Naive B cell (primary cell): ENCODE measurements at places on chromosomes 6 and 20. TPM values are rescaled to one million over a fixed set of nuclear protein-coding genes. Genes with fewer than 3 reads are reported as not detected.

The BTN2A1 gene
- polyA plus RNA-seq, result 21.4 TPM

The FNDC1 gene
- not detected for polyA plus RNA-seq

GRCh38 chr6:152220786-152221185 lies 413.3 kb downstream of the ESR1 start:
- DNase-seq, result no peak
- H3K36me3 ChIP-seq, result peaks cover 59% of the 10 kb centered on the region
- no peaks in the 10 kb centered on the region for H3K4me1 ChIP-seq
- peak overlapping the region; percentile 60 for H3K27ac ChIP-seq
- no peaks in the 10 kb centered on the region for H3K27me3 ChIP-seq

DNA sequence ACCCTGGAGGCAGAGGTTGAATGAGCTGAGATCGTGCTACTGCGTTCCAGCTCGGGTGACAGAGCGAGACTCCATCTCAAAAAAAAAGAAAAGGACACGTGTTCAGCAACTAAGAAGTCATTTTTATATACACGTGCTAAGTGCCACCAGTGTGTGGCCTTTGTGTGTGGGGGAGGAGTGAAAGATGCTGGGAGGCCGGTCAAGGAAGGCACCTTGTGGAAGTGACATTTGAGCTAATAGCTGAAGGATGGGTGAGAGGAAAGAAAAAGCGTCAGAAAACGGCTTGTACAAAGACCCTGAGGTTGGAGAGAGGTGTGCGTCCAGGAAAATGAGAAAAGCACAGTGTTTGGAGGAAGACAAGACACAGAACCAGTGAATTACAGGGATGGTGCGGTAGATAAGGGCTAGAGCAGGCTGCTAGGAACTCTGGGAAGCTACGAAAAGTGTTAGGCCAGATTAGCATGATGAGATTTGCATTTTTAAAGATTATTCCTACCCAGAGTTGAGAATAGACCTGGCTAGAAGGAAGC lies 11.6 kb downstream of the RREB1 start:
- peaks cover 4% of the 10 kb centered on the region for H3K36me3 ChIP-seq
- no peak overlapping the region for H3K4me3 ChIP-seq
- DNase-seq, result no peak

The EPPIN gene
- polyA plus RNA-seq, result not detected

DNA sequence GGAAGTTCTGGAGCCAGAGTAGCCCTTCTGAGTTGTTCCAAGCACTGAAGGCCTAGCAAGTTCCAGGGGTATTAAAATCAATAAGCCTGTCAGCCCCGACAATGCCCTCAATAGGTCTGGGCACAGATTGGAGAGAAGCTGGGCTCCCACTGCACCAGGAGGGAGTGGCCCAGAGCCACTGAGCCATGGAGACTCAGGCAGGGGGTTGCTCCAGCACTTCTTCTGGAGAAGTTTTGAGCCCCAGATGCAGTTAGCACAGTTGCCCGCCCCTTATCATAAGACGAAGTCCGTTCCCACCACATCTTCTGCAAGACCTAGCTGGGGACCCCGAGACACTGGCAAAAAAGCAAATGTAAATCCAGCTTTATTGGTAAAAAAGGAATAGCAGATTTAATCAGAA lies 13.0 kb downstream of the DEFB132 start:
- H3K4me3 ChIP-seq, result no peak overlapping the region
- peaks cover 11% of the 10 kb centered on the region for H3K4me1 ChIP-seq
- no peak for DNase-seq
- H3K27me3 ChIP-seq, result no peaks in the 10 kb centered on the region
- H3K27ac ChIP-seq, result peak overlapping the region; percentile 42

DNA sequence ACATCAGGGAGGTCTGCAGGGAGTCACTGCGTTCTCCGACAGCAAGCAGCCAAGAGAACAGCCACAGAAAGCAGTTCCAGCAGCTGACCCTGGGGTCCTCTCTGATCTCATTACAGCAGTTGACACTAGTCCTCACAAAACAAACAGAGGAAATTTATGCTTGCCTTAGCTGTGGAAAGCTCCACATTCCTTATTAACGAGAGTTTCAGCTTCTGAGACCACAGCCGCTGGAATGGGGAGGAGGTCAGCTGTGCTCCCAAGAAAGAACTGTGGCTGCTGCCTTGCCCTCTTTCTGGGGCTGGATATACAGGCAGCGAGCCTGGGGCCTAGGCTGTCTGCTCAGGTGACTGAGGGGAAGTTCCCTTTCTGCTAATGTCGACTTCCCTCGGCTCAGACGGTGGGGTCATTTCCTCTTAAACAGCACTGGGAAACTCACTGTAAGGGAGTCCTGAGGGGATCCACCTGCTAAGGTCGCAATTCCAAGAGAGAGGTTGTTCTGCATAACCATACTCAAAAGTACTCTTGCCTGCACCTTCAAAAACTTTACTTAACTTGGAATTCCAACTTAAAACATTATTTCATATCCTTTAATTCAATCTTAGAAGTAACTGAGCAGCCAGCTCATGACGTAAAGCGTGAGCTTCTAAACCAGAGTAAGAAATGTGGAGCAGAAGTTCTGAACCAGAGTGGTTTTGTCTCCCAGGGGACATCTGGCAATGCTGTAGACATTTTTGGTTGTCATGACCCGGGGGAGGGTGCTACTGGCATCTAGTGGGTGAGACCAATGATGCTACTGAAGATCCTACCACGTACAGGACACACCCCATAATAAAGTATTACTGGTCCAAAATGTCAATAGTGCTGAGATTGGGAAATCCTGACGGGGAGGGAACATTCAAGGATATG lies 80.3 kb downstream of the BACH2 start:
- peak overlapping the region; percentile 77 for H3K4me3 ChIP-seq
- peaks cover 27% of the 10 kb centered on the region for H3K4me1 ChIP-seq
- H3K27ac ChIP-seq, result no peak overlapping the region
- H3K27me3 ChIP-seq, result no peaks in the 10 kb centered on the region
- H3K36me3 ChIP-seq, result peaks cover 6% of the 10 kb centered on the region

The LTB gene
- 2,160 TPM for polyA plus RNA-seq

- no peaks in the 10 kb centered on the region for H3K36me3 ChIP-seq
- no peak overlapping the region for H3K27ac ChIP-seq
- no peak overlapping the region for H3K4me3 ChIP-seq
- no peaks in the 10 kb centered on the region for H3K27me3 ChIP-seq
- no peaks in the 10 kb centered on the region for H3K4me1 ChIP-seq
- DNase-seq, result no peak
Observed at GRCh38 chr6:157806856-157807215, 16.2 kb upstream of the SNX9 start.

- H3K4me1 ChIP-seq, result peaks cover 5% of the 10 kb centered on the region
- no peak overlapping the region for H3K4me3 ChIP-seq
- no peaks in the 10 kb centered on the region for H3K27me3 ChIP-seq
- H3K36me3 ChIP-seq, result no peaks in the 10 kb centered on the region
Observed at GRCh38 chr20:53805895-53806384, 212.3 kb upstream of the ZNF217 start.

DNA sequence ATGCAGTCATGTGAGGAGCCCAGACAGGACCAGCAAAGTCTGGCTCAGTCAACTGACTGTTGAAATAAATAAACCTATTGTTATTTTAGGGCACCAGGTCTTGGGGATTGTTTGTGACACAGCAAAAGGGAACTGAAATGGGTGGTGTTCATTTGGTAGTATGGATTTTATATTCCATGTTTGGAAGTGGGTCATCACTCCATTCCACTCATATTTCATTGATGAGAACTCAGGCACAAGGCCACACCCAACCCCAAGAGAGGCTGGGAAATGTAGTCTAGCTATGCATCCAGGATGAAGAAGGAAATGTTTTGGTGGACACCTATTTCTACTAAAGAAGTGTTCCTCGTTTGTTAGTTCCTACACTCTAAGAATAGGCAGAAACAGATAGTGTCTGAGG lies 64.9 kb upstream of the BTBD3 start:
- no peaks in the 10 kb centered on the region for H3K27me3 ChIP-seq
- no peaks in the 10 kb centered on the region for H3K36me3 ChIP-seq
- DNase-seq, result no peak
- H3K4me3 ChIP-seq, result no peak overlapping the region
- no peaks in the 10 kb centered on the region for H3K4me1 ChIP-seq

The PGC gene
- not detected for polyA plus RNA-seq

The TINAG gene
- polyA plus RNA-seq, result not detected

The TRIM15 gene
- polyA plus RNA-seq, result not detected

GRCh38 chr20:51388227-51388626 lies 154.3 kb downstream of the NFATC2 start:
- H3K36me3 ChIP-seq, result no peaks in the 10 kb centered on the region
- no peaks in the 10 kb centered on the region for H3K4me1 ChIP-seq
- no peaks in the 10 kb centered on the region for H3K27me3 ChIP-seq
- H3K27ac ChIP-seq, result no peak overlapping the region

DNA sequence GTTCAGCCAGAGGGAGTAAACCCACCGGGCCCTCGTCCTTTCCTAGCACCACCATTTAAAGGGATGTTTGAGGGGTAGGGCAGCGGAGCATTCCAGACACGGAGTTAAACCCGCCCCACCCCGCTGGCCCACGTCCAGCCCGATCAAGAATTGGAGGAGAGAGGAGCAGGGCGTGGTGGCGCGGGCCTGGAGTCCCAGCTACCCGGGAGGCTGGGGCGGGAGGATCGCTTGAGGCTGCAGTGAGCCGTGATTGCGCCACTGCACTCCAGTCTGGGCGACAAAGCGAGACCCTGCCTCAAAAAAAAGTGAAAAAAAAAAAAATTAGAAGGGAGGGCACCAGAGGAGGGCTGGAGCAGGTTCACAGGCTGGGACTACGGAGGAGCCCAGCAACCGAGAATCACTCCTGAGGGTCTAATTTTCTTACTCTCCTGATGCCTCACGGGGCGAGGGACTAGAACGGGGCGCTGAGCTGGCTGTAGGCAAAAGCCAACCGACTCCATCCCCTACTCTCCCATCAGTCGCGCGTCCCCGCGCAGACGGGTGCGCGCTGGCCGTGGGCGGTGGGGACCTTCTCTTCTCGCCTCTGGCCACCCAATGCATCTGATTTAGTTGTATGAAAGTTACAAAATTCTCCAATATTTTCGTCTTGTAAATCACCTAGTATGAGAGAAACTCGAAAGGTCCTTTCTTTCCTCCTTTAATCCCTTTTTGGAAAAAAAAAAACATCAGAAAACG lies 6.1 kb upstream of the HSPA1B start:
- H3K27ac ChIP-seq, result peak overlapping the region; percentile 93
- no peak for DNase-seq
- no peaks in the 10 kb centered on the region for H3K36me3 ChIP-seq
- no peaks in the 10 kb centered on the region for H3K27me3 ChIP-seq
- H3K4me1 ChIP-seq, result peaks cover 32% of the 10 kb centered on the region

DNA sequence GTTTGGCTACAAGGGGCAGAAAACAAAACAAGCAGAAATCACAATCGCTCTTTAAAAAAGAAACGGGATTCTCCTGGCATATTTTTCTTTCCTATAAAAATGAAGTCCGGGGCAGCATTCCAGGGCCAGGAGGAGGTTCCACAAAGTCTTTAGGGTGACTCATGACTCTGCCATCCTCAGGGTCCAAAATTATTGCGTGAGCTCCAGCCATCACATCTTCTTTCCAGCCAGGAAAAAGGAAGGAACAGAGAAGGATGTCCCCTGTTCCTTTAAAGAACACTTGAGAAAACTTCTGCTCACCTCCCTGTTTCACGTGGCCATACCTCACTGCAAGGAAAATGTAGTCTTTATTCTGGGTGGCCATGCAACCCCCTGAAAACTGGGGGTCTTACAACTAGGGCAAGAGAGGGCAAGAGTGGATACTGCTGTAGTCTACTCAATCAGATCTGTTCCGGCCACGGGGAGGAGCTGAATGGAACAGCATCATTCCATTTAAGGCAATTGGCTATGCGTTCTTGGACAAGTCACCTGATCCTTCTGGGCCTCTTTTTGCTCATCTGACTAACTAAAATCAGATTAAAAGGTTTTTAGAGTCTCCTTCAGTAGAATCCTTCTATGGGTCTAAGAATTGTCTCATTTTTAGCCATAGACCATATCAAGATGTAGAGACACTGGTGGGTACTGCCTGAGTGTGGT lies 49.4 kb downstream of the CTCFL start:
- no peaks in the 10 kb centered on the region for H3K36me3 ChIP-seq

DNA sequence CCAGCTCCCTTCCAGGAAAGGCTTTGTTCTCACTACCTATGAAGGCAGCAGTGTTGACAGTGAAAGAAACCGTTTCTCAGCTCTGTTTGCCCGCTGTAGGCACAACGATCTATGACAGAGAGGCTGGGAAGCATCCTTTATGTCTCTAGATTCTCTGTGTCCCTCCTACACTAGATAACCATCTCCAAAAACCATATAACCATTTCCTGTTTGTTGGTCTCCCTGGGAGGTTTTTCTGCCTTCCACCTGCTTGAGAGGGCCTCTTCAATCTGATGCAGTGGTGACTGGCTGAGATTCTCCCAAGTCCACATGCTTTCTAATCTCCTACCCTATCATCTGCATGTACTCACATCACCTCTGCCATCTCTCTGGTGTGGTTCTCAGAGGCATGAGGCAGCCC lies 32.0 kb upstream of the TMEM217 start:
- H3K36me3 ChIP-seq, result peaks cover 43% of the 10 kb centered on the region
- no peak overlapping the region for H3K4me3 ChIP-seq
- H3K4me1 ChIP-seq, result peaks cover 4% of the 10 kb centered on the region
- no peak overlapping the region for H3K27ac ChIP-seq
- DNase-seq, result no peak
- no peaks in the 10 kb centered on the region for H3K27me3 ChIP-seq

The MAP3K7 gene
- 25.2 TPM for polyA plus RNA-seq

The DEFB124 gene
- not detected for polyA plus RNA-seq

GRCh38 chr20:1934156-1934555 lies 38.9 kb downstream of the SIRPA start:
- no peak overlapping the region for H3K27ac ChIP-seq
- H3K36me3 ChIP-seq, result peaks cover 5% of the 10 kb centered on the region
- peaks cover 13% of the 10 kb centered on the region for H3K27me3 ChIP-seq
- peaks cover 10% of the 10 kb centered on the region for H3K4me1 ChIP-seq
- no peak for DNase-seq
- H3K4me3 ChIP-seq, result no peak overlapping the region

The FAM83C gene
- not detected for polyA plus RNA-seq

DNA sequence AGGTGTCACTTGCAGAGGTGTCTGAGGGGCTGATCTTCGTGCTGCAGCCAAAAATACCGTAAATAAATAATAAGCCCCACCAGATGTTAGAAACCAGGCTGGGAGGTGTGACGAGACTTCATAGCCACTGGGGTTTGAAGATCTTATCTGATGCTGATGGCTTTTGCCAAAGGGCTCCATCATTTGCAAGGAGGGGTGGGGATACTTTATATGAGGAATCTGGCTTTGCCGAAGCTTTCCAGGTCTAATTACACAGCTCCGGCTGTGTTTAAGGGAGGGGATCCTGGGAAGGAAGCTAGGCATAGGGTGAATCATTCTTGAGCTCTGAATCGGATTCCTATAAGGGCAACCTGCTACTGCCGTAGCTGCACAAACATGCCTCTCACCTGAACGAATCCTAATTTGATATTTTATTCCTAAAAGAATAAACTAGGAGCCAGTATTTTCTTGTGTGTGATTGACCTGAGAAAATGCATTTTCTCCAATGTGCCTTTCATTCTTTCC lies 249.6 kb downstream of the SOD2 start:
- no peak overlapping the region for H3K27ac ChIP-seq
- H3K4me3 ChIP-seq, result no peak overlapping the region
- no peak for DNase-seq
- peaks cover 23% of the 10 kb centered on the region for H3K27me3 ChIP-seq
- no peaks in the 10 kb centered on the region for H3K36me3 ChIP-seq

- peaks cover 27% of the 10 kb centered on the region for H3K4me1 ChIP-seq
- H3K4me3 ChIP-seq, result peak within 1 kb of the TSS; percentile 98
- peak; percentile 89 for DNase-seq
- H3K27ac ChIP-seq, result peak within 1 kb of the TSS; percentile 90
- no peaks in the 10 kb centered on the region for H3K36me3 ChIP-seq
Observed at GRCh38 chr20:3204124-3204794, at the start of gene DDRGK1. DDRGK1 (minus strand) TSS chr20:3204682; CDS start chr20:3204627, 55 bp downstream.

The KCNQ2 gene
- 1.1 TPM for polyA plus RNA-seq
